Right renal cortex interstitium (tissue), 3 donors: ENCODE measurements at places on chromosomes 7 and 10.

- DNase-seq: no peak
These were observed 57.6 kb downstream of the RBM33 start for GRCh38 chr7:155701972-155702544.

- DNase-seq: peak; percentile 81
These were observed 6.6 kb downstream of the CPA2 start for GRCh38 chr7:130273081-130273932.

- DNase-seq: no peak
These were observed 516 bp downstream of the ZNHIT1 start for GRCh38 chr7:101218236-101219125.

DNA sequence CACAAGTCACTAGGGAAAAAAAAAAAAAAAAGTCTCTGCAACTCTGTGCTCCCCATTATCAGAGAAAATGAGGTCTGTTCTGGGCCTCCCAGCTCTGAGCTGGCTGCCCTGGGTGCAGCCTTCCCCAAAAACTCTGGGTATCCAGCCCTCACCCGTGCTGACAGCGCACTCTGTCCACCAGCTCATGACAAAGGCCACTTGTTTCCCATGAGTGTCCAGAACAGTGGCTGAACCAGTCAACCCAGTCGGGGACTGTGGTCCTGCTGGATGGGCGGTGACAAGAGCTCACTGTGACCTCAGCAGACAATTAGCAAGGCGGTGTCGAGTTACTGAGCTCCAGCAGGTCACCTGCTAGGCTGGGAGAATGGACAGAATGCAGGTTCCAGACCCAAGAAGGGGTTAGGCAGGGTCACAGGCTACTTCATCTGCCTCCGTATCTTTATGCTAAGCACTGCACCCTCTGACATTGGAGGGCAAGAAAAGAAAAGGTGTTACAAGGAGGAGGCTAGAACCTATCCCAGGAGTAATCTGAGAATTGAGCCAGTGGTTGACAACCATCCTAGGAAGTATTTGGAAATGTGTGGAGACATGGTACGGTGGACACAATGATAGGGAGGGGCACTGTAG lies 37.2 kb downstream of the DLG5 start:
- no peak for DNase-seq

- peak; percentile 32 for DNase-seq
These were observed 43.3 kb upstream of the NFKB2 start for GRCh38 chr10:102352066-102352715.

- DNase-seq: no peak
These were observed 222.3 kb downstream of the PHTF2 start for GRCh38 chr7:78020874-78021249.

DNA sequence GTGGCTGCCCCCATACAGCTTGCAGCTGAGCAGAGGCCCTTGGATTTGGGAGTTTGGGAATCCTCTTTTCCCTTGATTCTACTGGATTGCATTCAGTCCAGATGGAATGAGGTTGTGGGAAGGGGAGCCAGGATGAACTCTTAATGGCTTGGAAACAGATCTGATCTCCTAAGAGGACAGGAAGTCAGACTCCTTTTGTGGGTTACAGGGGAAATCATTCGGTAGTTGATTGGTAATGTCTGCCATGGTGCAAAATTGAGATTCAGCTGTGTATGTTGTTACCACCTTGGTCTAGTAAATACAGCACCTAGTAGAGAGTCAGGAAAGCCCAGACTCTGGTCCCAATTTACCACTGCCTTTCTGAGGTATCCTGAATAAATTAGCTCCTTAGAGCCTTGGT lies 144.2 kb upstream of the TNRC18 start:
- no peak for DNase-seq

GRCh38 chr7:17275749-17276671 lies 22.4 kb upstream of the AHR start:
- no peak for DNase-seq

GRCh38 chr7:149880638-149881311 lies 7.0 kb downstream of the ATP6V0E2 start:
- no peak for DNase-seq
